ENCODE measurements at places on chromosomes 5 and 9.

GRCh38 chr5:22352493-22352892 lies 500.7 kb downstream of the CDH12 start:
- no peak for ATAC-seq

- peak; percentile 59 for ATAC-seq
Observed at GRCh38 chr9:107363516-107364152, 80.6 kb downstream of the RAD23B start.

DNA sequence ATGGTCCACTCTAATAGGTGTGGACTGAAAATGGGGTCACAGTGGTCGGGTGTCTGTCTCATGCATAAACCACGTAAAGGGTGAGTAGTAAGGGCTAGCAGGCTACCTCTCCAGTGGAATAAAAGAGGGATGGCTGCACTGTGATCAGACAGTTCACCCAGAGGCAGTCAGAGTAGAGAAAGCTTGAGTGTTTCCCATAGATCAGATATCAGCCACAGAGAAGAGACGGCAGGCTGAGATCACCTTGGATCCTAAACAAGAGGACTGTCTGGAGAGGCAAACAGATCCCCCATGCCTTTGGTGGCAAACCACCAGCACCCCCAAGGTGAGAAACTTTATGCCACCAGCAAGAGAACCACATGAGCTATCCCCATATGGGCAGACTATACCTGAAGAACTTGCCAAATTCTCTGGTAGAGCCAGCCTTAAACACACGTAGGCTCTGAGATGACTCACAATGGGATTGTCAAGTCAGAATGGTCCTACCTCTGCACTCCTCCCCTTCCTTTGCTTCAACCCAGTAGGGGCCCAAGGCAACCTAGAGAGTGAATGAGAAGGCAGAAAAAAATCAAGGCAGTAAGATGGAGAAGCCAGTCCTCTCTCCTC lies 205.2 kb upstream of the MAP3K1 start:
- ATAC-seq = no peak

DNA sequence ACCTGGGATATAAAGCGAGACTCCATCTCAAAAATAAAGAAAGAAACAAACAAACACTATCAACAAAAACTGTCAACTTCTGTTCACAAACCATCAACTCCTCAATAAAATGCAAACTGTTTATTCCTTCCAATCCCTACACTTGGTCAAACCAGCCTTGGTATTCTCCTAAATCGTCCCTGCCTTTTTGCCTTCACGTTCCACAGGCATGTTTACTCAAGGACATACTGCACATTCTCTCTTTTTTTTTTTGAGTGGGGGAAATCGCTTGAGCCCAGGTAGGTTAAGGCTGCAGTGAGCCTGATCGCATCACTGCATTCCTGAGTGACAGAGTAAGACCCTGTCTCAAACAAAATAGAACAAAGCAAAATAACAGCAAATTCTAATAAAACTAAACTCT lies 13.0 kb downstream of the UBAP2 start:
- ATAC-seq = no peak

GRCh38 chr9:8391566-8391965 lies 592.0 kb upstream of the DMAC1 start:
- no peak for ATAC-seq

DNA sequence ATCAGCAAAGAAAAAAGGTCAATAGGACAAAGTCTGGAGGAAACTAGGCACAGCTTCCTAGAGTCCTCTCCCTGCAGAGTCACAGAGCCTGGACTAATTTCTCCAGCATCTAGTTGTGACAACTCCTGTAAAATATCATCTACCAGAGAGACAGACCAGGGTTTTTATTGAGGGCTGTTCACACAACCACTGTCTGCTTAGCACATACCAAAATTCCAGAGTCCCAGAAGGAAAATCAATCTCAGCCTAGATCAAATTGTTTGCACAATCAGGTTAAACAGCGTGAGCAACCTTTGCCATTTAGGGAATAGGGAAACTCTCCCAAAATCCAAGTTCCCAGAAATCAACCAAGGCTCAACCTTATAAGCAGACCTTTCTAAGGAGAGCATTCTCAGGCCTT lies 190.3 kb downstream of the SYK start:
- no peak for ATAC-seq

All from SK-N-SH treated with all-trans-retinoic acid at 6 μM for 48 hours (cell line).